Neural crest cell (in vitro differentiated cells): ENCODE measurements at places on chromosomes 2 and 18. TPM values are rescaled to one million over a fixed set of nuclear protein-coding genes. Genes with fewer than 3 reads are reported as not detected.

- DNase-seq, result no peak
Observed at GRCh38 chr2:20062615-20063545, 11.5 kb upstream of the LAPTM4A start.

GRCh38 chr18:39870591-39870990, 2084.4 kb upstream of the PIK3C3 start:
- no peak for DNase-seq

AQP12B gene
- not detected in 2 replicates for total RNA-seq

DNA sequence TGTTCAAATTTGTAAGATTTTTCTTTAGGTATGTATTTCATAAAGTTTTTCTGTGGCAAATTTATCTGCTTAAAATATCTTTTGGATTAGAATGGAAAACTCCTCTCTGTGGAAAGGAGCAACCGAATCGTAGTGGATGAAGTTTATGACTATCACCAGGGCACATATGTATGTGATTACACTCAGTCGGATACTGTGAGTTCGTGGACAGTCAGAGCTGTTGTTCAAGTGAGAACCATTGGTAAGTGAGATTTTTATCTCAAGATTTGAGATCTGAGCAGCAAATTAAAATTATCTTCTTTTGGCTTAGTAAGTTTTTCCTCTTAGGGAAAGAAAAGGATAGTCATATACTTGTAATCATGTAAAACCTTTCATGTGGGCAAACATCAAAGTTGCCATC, 14.2 kb downstream of the IL18RAP start:
- no peak for DNase-seq

- DNase-seq, result no peak
Observed at GRCh38 chr18:43819397-43819796, 542.1 kb upstream of the SYT4 start.

DNA sequence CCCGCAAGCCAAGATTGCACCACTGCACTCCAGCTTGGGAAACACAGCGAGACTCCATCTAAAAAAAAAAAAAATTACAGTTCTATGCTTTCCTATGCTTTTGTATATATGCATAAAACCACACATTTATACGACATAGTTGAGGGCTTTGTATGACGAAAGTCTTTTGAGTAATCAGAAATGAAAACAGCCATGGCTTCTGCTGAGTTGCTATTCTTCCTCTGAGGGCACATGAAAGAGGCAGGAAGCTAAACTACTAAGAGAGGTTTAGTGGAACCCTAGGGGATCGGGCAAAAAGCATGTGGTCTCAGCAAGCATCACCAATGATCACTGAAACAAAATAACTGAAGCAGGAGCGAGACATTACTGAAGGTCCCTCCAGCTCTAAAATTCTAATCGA, 99.6 kb downstream of the ZAP70 start:
- DNase-seq, result no peak

GRCh38 chr2:62653582-62654422, 51.7 kb upstream of the EHBP1 start:
- no peak for DNase-seq

- DNase-seq, result no peak
Observed at GRCh38 chr2:144580521-144581161, 60.7 kb upstream of the ZEB2 start.

- DNase-seq, result no peak
Observed at GRCh38 chr2:99827296-99827999, 314.9 kb downstream of the AFF3 start.

DNA sequence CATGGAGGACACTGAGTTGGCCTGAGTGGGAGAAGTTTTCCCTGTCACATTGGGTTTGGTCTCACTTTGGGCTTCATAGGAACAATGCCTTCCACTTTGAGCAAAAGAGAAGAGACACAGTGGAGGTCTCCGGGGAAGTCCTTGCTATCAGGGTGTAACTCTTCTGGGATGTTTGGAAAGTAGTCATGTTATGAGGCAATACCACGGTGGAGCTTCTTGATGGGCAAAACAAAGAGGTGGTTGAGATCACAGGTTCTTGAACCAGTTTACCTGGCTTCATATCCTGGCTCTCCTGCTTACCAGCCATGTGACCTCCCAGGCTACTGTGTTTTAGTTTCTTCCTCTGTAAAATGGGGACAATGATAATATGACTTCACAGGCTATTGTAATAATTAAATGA, 478.6 kb downstream of the SLC4A3 start:
- no peak for DNase-seq

CREG2 gene
- total RNA-seq, result 0.63 TPM in 1 of 2 replicates, not detected in the other

KCNF1 gene
- total RNA-seq, result 0.93 and 1.1 TPM in 2 replicates

ADRA2B gene
- total RNA-seq, result 0.79 and 0.82 TPM in 2 replicates

B3GNT7 gene
- total RNA-seq, result 0.61 and 0.79 TPM in 2 replicates

GPR45 gene
- 0.30 TPM in 1 of 2 replicates, not detected in the other for total RNA-seq

GRCh38 chr2:59027320-59027719, 786.2 kb upstream of the FANCL start:
- no peak for DNase-seq

GRCh38 chr2:216205486-216205885, 96.3 kb downstream of the XRCC5 start:
- no peak for DNase-seq

DNA sequence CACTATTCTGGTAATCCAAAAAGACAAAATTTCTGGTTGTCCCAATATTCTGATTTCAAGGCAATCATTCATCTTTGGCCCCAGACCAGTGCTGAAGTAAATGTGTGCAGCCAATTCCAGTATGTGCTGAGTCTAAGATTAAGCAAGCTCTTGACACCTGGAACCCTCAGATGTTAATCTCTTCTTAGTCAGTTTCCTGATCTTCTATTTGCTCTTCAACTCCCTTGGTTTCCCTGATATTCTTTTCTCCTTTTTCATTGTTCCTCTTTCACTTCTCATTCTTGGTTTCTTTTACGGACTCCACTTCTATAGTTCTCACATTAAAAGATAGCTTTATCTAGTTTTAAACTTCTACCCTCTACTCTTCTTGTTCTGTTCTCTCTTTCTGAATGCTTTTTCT, 445.7 kb upstream of the FANCL start:
- no peak for DNase-seq

DNA sequence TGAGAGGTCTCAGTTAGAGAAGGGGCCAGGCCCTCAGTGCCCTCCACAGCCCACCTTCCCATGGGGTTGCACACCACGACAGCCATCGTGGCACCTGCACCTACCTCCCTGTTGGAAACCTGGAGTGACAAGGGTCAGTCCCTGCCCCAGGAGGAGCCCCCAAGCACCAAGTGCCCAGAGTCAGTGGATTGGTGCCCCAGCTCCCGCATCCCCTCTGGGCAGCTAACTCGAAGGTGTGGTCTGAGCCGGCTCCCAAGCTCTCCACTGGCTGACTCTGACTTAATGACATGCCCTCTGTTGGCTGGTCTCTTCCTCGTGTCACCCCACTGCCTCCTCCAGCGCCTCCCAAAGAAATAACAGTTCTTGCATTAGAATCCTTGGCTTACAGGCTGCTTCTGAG, 116.4 kb downstream of the NDUFA10 start:
- DNase-seq, result no peak

FKBP1B gene
- total RNA-seq, result 22.0 and 22.1 TPM in 2 replicates

- DNase-seq, result no peak
Observed at GRCh38 chr2:68825866-68826265, 45.3 kb downstream of the BMP10 start.

NEU2 gene
- not detected in 2 replicates for total RNA-seq

- no peak for DNase-seq
Observed at GRCh38 chr18:67818432-67818831, 301.9 kb upstream of the DSEL start.

GRCh38 chr2:234989183-234989701, 37.4 kb downstream of the SH3BP4 start:
- DNase-seq, result no peak

DNA sequence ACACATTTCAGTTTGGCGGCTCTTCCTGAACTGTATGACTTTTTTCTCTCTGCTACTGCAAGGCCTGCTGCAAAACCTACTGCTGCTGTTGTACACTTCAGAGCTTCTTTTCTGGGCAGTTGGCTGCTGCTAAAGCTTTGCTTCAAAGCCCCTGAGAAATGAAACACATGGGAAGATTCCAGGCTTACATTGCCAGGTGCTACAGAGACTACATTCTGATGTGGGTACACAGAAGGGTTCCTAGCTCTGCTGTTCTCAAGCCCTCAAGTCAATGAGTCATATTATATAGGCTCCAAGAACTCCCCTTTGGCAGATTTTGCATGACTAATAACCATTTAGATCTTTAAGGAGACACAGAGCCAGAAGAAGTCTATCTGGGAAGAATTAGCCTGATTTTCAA, 12.9 kb upstream of the PGAP1 start:
- no peak for DNase-seq

PLB1 gene
- 0.16 TPM in 1 of 2 replicates, not detected in the other for total RNA-seq

OR6B2 gene
- total RNA-seq, result not detected in 2 replicates

IL1RN gene
- not detected in 2 replicates for total RNA-seq

CDH20 gene
- total RNA-seq, result 0.36 and 0.63 TPM in 2 replicates

DNA sequence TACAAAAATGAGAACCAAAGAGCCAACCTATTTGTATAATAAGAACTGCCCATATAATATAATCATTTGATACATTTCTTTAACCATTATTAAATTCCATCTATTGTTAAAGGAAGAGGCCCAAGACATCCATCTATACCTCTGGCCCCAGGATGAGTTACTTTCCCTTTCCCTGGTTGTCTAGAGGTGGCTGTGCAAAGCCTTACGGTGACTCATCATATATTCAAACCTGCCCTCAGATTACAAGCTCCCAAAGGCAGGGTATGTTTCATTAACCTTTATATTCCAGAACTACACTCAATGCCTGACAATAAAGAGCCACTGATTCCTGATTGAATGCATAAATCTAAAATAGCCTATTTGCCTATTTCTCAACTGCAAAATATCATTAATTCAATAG, 105.8 kb upstream of the PID1 start:
- DNase-seq, result no peak

MAL gene
- 0.48 and 0.65 TPM in 2 replicates for total RNA-seq

GRCh38 chr2:180776921-180777320, 203.5 kb upstream of the UBE2E3 start:
- no peak for DNase-seq

DNA sequence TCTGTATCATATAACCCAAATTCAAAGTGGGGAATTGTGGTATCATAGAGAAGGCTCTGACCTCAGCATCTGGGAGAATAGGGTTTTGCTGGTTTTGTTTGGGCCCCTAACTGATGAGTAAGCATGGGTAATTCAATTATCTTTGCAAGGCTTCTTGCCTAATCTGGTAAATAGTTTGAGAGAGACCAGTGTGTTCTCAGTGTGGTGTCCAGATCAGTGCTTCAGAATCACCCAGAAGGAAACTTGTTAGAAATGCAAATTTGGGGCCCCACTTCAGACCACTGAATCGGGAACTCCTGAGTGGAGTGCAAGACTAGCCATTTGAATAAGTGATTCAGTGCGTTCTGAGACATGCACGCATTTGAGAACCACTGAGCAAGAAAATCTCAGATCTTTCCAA, 282.7 kb downstream of the EPHA4 start:
- no peak for DNase-seq

DNA sequence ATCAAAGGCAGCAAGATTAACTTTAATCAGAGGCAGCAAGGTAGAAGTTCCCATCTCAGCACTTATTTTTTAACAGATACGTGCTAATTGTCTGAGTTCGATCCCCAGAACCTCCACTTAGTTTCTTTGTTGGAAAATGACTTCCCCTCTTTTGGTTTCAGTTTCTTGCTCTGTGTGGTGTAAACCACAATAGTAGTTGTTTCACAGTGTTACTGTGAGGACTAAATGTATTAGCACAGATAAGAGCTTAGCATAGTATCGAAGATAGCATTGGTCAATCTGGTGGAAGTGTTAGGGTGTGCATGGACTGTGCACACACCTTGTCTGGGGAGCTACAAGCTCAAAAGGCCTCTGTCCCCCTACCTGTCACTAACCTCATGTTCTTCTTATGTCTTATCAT, 988.3 kb upstream of the GYPC start:
- no peak for DNase-seq

- DNase-seq, result no peak
Observed at GRCh38 chr18:41845563-41845962, 109.5 kb upstream of the PIK3C3 start.

DNA sequence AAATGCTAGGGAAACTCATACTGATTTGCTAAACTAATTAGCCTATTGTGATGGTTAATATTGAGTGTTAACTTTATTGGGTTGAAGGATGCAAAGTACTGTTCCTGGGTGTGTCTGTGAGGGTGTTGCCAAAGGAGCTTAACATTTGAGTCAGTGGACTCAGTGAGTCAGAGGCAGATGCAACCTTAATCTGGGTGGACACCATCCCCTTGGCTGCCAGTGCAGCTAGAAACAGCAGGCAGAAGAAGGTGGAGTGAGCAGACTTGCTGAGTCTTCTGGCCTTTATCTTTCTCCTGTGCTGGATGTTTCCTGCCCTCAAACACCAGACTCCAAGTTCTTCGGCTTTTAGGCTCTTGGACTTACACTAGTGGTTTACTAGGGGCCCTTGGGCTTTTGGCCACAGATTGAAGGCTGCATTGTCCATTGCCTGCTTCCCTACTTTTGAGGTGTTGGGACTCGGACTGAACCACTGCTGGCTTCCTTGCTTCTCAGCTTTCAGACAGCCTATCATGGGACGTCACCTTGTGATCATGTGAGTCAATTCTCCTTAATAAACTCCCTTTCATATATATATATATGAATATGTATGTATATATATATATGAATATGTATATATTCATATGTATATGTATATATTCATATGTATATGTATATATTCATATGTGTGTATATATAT, 69.7 kb downstream of the RPRM start:
- no peak for DNase-seq

DNA sequence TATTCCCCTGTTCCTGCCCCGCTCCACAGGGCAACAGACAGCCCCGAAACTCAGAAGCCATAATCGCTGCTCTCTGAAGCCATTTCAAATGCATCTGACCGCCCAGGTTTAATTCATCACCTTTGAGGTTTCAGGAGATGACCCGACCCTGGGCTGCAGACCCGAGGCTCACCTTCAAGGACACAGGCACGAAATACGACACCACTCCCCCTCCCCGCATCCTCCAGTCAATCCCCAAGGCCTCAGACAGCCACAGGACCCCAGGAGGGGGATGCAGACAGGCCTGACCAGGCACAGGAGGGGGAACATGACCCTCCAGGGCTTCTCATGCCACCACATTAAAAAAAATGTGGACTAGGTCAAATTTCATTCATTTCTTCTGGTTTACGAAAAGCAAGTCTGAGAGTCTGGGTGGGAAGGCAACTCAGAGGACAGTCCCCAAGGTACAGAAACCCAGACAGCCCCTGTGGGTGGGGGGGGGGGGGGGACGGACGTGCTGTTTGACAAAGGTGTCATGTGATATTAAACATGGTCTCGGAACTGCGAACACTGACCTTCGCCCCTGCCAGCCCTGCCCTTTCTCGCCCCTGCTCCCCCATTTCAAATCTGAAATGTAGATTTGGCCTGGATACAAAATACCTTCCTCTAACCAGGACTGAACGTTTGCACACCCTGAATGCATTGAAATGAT, 142.9 kb downstream of the BCL11A start:
- no peak for DNase-seq

PECR gene
- 12.5 and 18.2 TPM in 2 replicates for total RNA-seq

GRCh38 chr2:170783549-170783948, 13.4 kb downstream of the ERICH2 start:
- DNase-seq, result no peak

DNA sequence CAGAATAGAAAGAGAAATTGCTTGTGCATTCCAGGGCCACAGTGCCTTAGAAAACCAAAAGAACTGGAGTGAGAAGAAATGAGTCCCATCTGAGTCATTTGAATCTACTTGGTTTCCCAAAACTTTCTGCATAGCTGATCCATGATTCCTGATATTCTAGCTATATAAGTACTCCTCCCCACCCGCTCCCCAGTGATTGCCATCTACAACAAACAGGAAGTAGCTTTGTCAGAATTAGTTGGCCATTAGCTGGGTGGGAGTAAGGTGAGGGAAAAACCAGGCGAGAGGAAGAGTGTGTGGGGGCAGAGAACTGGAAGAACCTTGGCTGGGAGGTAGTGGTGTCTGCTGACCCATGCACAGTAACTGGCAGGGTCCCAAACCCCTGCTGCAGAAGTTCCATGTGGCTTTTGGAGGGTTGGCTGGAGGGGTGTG, 122.1 kb downstream of the ACAA2 start:
- no peak for DNase-seq
